ENCODE measurements at places on chromosomes 12 and 14.

- no peak for DNase-seq
Measured at GRCh38 chr14:103190741-103191140, 67.5 kb downstream of the TNFAIP2 start.

GRCh38 chr12:26918321-26919215, 19.2 kb downstream of the INTS13 start:
- no peak for DNase-seq

GRCh38 chr12:116076399-116076798, 201.1 kb downstream of the MED13L start:
- DNase-seq, result no peak

GRCh38 chr12:125194163-125194773, 129.0 kb downstream of the AACS start:
- no peak for DNase-seq

GRCh38 chr12:20213723-20214625, 154.4 kb upstream of the PDE3A start:
- no peak for DNase-seq

GRCh38 chr12:92769124-92769901, 66.5 kb downstream of the PLEKHG7 start:
- no peak for DNase-seq

DNA sequence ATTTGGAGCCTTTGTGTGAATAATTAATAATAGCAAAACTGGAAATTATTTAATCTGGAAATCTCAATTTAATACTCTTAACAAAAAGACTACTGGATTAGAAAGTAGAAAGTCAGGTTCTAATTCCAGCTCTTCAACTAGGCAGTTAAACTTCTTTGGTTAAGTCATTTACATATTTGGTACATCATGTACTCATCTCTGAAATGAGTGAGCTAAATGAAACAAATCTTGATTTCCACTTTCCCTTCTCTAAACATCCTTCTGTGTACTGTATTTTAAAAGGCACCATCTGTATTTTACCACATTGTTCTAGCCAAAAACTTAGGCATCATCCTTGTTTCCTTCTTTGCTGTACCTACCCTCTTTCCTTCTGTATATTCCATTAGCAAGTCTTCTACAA, 26.9 kb downstream of the CRADD start:
- DNase-seq, result no peak

- DNase-seq, result no peak
Measured at GRCh38 chr14:23430723-23431085, 4.8 kb downstream of the MYH7 start.

DNA sequence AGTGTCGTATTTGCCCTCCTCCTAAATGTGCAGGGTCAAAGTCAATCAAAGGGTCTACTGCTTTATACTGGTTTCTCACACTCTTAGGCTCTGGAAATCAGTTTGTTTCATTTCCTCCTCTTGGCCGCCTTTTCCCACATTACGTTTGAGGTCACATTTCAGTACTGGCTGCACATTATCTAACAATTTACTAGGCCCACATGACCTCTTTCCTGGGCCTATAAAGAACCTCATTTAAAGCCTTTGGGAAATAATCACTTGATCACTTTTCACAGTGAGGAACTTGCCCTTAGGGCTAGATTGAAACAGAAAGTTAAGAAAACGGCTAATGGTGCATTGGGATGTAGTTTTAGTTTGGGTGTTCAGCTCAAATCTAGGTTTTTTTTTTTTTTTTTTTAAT, 497.5 kb downstream of the RERGL start:
- no peak for DNase-seq

DNA sequence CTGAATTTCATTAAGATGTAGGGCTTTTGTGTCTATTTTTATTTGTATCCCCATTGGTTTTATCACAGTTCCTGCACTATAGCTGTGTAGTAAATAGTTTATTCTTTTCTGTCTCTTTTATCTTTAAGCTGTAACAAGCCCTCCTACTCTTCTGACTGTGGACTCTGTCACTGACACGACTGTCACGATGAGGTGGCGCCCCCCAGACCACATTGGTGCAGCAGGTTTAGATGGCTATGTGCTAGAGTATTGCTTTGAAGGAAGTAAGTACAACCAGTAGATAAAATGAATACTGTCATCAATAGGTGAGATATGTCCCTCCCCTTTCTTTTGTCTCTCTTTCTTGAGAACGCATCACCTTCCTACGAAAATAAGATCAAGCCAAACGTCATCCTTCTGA, 34.1 kb upstream of the CHPT1 start:
- DNase-seq, result no peak

All from activated T-helper 1 cell treated with anti-CD3 and anti-CD28 coated beads, Interleukin-2, amount 50 U/mL, for 16 hours (primary cell).